ENCODE measurements at places on chromosomes 4 and X.

- no peak for DNase-seq
Measured at GRCh38 chrX:137562096-137562495, 3.8 kb upstream of the ZIC3 start.

DNA sequence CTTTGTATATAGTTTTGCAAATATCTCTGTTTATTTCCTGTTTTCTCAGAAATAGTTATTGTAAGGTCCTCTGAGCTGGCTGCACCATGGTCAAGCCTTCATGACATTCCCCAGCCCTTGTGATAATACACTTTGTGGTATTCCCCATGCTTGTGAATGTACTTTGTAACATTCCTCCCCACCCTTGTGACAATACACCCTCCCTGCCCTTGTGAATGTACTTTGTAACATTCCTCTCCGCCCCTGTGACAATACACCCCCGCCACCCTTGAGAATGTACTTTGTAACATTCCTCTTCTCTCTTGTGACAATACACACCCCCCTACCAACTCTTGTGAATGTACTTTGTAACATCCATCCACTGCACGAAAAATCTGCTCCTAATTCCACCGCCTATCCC lies 530.7 kb downstream of the CENPC start:
- no peak for DNase-seq

DNA sequence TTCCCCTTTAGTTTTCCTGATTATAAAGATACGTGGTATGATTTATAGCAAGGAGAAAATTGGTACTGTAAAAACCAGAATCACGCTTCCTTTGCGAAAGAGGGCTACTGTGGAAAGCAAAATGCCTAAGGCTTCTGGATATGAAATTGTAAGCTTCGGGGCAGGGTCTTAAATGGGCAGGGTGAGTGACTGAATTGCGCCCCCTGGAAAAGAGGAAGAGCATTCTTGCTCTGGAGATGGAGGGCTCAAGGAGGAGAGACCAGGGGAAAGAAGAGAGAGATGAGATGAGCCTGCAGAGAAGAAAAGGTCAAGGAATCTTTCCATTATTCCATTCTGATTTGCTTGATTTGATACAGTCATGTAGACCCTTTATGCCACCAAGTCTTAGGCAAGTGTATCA lies 13.1 kb upstream of the ETNPPL start:
- DNase-seq = no peak

- no peak for DNase-seq
Measured at GRCh38 chr4:172858731-172859230, 309.8 kb upstream of the GALNT7 start.

DNA sequence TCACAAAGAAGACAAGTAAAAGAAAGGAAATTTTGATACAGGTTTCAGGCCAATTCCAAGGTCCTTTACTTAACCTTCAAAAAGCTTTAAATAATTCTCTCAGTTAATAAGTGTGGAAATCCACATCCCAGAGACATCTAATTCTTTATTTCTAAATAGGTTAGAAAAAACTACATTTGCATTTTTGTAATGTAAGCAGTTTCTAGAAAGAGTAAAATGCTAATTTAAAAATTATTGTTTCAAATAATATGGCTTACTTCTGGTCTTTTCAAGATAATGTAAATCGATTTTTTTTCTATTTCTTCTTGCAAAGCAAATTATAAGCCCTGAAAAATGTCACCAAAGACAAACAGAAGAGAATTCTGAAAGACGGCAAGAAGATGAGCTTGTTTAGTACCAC lies 180.4 kb upstream of the HHIP start:
- no peak for DNase-seq

GRCh38 chr4:78654807-78655206 lies 103.2 kb downstream of the ANXA3 start:
- no peak for DNase-seq

Data from stimulated activated CD8-positive, alpha-beta memory T cell treated with anti-CD3 and anti-CD28 coated beads, Interleukin-7, amount 100 ng/mL, for 4 hours (primary cell).